Spleen (tissue), 13 donors: ENCODE measurements at places on chromosomes 16 and 17. TPM values are rescaled to one million over a fixed set of nuclear protein-coding genes. Genes with fewer than 3 reads are reported as not detected.

- DNase-seq: no peak
- H3K4me1 ChIP-seq: peaks cover 97% of the 10 kb centered on the region
- no peaks in the 10 kb centered on the region for H3K27me3 ChIP-seq
- no peaks in the 10 kb centered on the region for H3K36me3 ChIP-seq
- H3K4me3 ChIP-seq: no peak overlapping the region
- no peak overlapping the region for H3K27ac ChIP-seq
These were observed 4.8 kb downstream of the SPNS2 start for GRCh38 chr17:4503283-4504025.

DNA sequence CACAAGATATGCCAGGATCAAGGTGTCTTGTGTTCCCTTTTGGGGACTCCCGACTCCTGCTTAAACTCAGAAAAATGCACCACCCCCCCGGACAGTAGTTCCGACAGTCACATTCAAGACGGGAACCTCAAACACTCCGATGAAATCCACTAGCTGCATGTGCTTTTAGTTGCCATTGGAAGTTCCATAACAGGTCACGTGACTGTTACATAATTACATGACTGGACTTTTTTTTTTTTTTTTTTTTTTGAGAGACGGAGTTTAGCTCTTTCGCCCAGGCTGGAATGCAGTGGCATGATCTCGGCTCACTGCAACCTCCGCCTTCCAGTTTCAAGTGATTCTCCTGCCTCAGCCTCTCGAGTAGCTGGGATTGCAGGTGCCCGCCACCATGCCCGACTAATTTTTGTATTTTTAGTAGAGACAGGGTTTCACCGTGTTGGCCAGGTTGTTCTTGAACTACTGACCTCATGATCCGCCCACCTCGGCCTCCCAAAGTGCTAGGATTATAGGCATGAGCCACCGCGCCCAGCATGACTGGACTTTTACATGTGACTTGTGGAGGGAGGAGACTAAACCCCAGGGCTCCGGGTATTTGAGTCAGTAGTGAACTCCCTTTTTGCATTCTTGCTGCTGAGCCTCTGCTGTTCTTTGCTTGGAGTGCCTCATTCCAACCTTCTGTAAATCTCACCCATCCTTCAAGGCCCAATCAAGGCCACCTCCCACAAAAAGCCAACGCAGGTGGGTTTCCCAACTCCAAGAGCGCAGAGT is 1.6 kb downstream of the SIRT7 start:
- H3K36me3 ChIP-seq: peaks cover 54% of the 10 kb centered on the region
- peaks cover 19% of the 10 kb centered on the region for H3K4me1 ChIP-seq
- no peak overlapping the region for H3K27ac ChIP-seq

- H3K4me1 ChIP-seq: no peaks in the 10 kb centered on the region
- H3K27ac ChIP-seq: peak overlapping the region; percentile 74
- no peaks in the 10 kb centered on the region for H3K27me3 ChIP-seq
- no peaks in the 10 kb centered on the region for H3K36me3 ChIP-seq
- peak; percentile 76 for DNase-seq
These were observed 720 bp upstream of the ZPBP2 start for GRCh38 chr17:39867084-39867879.

GRCh38 chr17:64005734-64006167 is 7.6 kb downstream of the PRR29 start:
- peak overlapping the region; percentile 49 for H3K4me3 ChIP-seq
- peak overlapping the region; percentile 72 for H3K27ac ChIP-seq
- no peaks in the 10 kb centered on the region for H3K27me3 ChIP-seq

- no peaks in the 10 kb centered on the region for H3K27me3 ChIP-seq
- peak overlapping the region; percentile 47 for H3K27ac ChIP-seq
- H3K36me3 ChIP-seq: peaks cover 93% of the 10 kb centered on the region
- H3K4me3 ChIP-seq: no peak overlapping the region
These were observed 65.6 kb downstream of the SEC14L1 start for GRCh38 chr17:77206158-77206956.

The ARHGDIG gene
- not detected for total RNA-seq

The HS3ST2 gene
- total RNA-seq: not detected

The CACNA1H gene
- total RNA-seq: 0.49 TPM

The CCL16 gene
- total RNA-seq: 1.9 TPM

The EFCAB5 gene
- total RNA-seq: 1.2 TPM
